ENCODE measurements at places on chromosomes 3 and 15.

GRCh38 chr3:189911001-189911400 is 209.7 kb downstream of the P3H2 start:
- no peak for DNase-seq

GRCh38 chr3:110779581-110779980 is 292.0 kb upstream of the NECTIN3 start:
- DNase-seq: no peak

GRCh38 chr3:26505399-26505798 is 117.2 kb upstream of the LRRC3B start:
- no peak for DNase-seq

DNA sequence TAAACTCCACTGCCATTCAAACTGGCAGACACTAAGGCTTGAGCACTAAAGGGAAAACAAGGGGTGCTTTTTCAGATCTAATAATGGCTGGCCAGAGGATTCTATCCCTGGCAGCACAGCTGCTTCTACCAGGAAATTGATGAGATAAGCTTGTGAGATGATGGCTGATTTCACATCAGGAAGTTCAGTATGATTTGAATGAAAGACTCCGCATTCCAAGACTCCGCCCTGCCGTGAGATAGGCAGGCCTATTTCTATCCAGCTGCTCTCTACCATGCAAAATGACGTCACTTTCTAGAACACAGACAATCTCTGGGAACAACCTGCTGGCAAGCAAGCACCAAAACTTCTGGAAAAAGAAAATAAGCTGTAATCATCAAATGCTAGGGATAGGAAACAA is 171.8 kb downstream of the WDR76 start:
- no peak for DNase-seq
